ENCODE measurements at places on chromosomes 6 and 20. TPM values are rescaled to one million over a fixed set of nuclear protein-coding genes. Genes with fewer than 3 reads are reported as not detected.

DNA sequence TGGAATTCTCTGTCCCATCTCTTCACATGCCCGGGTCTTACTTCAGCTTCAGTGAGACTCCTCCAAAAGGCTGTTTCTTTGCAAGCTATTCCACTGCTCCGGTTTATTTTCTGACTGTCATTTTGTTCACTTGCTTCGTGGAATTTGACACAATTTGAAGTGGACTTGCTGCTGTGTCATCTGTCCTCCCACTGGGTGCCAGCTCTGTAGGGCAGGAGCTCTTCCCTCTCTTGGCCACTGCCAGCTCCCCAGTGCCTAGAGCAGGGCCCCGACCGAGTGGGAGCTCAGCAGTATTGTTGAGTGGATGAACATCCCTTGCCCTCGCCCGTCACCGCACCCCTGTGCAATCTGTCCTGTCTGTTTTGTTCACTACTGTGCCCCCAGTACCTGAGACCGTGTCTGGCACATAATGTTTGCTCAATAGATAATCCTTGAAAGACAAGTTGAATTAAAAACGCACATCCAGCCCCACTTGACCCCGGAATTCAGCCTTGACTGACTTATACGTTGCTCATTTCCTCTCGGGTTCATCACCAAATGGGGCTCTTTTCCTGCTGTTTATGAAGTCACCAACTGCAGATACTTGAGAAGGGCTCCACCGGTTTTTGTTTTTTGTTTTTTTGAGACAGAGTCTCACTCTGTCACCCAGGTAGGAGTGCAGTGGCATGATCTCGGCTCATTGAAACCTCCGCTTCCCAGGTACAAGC, 170.3 kb upstream of the KCNG1 start:
- H3K36me3 ChIP-seq, result peaks cover 7% of the 10 kb centered on the region
- no peak overlapping the region for H3K27ac ChIP-seq
- H3K27me3 ChIP-seq, result peaks cover 3% of the 10 kb centered on the region
- no peak for DNase-seq
- no peak overlapping the region for H3K4me3 ChIP-seq

DNA sequence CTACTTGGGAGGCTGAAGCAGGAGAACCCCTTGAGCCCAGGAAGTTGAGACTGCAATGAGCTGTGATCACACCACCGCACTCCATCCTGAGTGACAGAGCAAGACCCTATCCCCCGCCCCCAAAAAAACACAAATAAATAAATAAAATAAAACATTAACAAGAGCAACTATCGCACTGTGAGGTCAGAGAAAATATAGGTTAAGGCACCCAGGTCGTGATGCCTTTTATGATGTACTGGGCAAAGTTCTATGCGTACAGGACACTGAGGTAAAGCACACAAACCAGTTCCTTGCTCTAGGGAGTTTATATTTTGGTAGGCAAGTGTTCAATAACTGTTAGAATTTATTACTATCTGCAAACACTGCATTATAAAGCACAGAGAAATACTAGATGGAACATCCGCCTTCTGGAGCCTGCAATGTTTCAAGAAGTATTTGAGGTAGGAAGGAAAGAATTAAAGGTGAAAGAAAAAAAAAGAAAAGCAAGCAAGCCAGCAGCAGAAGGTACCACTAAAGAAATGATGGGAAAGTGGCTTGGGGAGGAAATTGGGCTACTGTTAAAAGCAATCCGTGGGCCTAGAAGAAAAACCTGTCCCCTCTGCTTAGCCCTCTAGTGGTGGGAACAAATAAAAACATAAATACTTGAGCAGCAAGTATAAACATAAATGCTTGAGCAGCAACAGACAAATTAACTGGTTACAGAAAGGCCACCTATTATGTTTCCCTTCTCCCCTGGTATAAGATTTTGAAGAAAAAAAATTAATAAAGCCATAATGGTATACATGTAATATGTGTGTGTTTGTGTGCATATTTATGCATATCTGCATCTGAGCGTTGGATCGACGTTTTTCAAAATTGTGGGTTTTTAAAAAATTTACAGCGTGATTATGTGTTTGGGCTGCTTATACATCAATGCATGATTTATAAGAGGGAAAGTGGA, 128.0 kb downstream of the PHACTR1 start:
- peaks cover 12% of the 10 kb centered on the region for H3K4me1 ChIP-seq
- H3K27ac ChIP-seq, result no peak overlapping the region

DNA sequence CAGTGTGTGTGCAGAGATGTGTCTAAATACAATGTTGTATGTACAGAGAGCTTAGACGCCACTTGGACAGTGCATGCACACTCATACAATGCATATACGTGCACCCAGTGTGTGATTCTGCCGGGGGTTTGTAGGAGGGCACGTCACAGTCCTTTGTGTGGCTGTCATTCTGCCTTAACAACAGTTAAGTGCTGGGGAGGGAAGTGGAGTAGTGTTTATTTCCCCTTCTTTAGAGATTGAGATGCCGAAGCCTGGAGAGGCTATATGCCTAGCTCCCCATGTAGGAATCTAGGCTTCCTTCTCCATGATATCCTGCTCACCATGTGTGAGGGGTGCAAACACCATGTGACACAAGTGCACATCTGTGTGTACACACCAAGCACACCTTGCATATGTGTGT, 38.2 kb downstream of the MDFI start:
- H3K4me1 ChIP-seq, result peaks cover 42% of the 10 kb centered on the region
- peak overlapping the region; percentile 34 for H3K4me3 ChIP-seq
- H3K36me3 ChIP-seq, result no peaks in the 10 kb centered on the region
- no peak for DNase-seq
- no peak overlapping the region for H3K27ac ChIP-seq

DNA sequence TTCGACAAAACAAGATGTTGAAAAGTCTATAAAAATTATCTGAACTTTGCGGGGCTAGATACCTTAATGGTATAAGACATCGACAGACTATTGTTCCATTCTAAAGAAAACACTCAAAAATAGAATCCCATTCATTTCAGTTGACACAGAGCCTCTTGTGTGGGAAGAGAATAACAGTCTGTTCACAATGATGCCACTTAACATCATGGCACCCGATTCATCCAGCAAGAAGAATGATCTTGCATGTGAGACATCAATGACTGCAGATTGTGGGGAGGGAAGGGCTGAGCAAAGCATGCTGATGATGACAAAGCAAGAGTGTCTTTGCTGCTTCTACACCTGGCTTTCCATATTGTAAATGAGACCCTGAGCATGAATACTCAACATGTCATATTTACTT, 49.7 kb upstream of the ARMH2 start:
- H3K27me3 ChIP-seq, result peaks cover 2% of the 10 kb centered on the region
- H3K4me3 ChIP-seq, result no peak overlapping the region
- peaks cover 15% of the 10 kb centered on the region for H3K36me3 ChIP-seq
- H3K27ac ChIP-seq, result no peak overlapping the region
- no peaks in the 10 kb centered on the region for H3K4me1 ChIP-seq
- DNase-seq, result no peak

- peak; percentile 42 for DNase-seq
- no peaks in the 10 kb centered on the region for H3K36me3 ChIP-seq
- no peak overlapping the region for H3K4me3 ChIP-seq
- no peak overlapping the region for H3K27ac ChIP-seq
Observed at GRCh38 chr6:25449774-25450173, 170.6 kb downstream of the CARMIL1 start.

DNA sequence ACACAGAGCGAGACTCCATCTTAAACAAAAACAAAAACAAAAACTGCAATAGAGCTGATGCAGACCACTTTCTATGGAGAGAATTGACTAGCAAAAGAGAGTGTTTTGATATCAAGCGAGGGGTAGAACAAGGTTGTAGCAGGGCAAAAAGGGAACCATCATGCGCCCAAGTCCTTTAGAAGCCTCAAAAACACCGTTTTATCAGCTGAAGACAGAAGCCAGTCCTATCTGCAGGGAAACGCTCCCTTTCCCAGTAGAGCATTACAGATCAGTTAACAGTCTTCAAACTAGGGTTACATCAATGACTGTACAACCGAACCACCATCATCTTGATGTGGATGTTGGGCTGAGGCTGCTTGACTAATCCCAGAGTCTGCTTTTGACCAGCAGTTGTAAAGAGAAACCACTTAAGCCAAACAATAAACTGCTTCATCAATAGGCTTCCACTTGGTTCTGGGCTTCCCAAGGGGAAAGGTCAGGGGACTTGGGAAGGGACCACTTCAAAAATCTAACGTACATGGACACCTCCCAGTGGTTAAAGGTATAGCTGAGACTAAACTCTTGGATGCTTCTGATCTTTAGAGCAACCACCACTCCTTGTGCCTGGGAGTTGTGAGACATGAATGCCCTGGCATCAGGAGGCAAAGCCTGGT, 59.6 kb upstream of the SPDEF start:
- H3K4me3 ChIP-seq, result no peak overlapping the region
- H3K36me3 ChIP-seq, result no peaks in the 10 kb centered on the region
- no peak for DNase-seq
- no peak overlapping the region for H3K27ac ChIP-seq
- H3K4me1 ChIP-seq, result peaks cover 3% of the 10 kb centered on the region

Gene GFOD1
- 4.1 TPM for total RNA-seq

Measured in glutamatergic neuron (in vitro differentiated cells).